Muscle of leg (tissue), 16 donors: ENCODE measurements at places on chromosomes 6 and 20. TPM values are rescaled to one million over a fixed set of nuclear protein-coding genes. Genes with fewer than 3 reads are reported as not detected.

DNA sequence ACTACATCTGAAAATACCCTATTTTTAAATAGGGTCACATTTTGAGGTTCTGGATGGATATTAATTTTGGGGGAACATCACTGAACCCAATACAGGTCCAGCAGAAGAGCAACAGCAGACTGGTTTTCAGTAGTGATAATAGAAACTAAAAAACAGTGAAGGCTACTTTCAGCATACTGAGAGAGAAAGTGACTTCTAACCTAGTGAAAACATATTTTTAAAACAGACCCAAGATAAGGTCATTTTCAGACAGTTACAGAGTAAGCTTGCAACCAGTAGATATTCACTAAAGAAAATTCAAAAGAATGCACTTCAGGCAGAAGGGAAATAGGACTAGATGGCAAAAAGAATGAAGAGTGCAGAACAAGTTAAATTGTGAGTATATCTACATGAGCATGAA lies 42.0 kb upstream of the TMEM244 start:
- no peak for DNase-seq

DNA sequence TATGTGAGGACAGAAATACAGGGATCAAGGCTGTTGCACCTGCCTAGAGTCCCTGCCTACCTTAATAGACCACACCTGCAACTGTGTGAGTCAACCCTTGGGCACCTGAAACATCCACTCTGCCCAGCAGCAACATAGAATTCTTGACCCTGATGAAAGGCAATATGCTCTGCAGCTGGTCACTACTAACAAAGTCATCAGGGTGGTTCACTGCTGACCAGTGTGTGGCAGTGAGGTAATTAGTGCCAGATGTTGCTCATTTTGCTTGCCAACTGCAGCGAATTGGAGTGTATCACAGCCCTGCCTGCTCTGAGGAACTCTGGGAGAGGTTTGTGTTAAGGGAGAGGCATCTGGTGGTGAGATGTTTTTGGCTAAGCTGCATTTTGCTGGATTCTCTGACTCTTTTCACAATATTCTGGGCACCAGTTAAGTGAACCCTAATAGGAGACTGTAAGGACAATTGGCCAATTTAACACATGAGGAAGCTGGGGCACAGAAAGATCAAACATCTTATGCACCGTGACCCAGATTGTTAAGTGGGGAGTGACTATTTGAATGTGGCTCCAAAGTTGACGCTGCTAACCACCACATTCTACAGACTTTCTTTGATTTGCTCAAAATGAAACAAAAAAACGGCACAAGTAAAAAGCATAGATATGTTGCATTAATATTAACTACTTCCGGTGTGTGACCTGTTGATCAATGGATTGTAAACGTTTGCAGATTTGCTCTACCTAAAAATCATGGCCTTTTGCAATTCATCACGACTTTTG lies 61.9 kb upstream of the OPRM1 start:
- peak; percentile 48 for DNase-seq

GRCh38 chr20:48821261-48821920 lies 6.4 kb downstream of the PREX1 start:
- DNase-seq = no peak

DNA sequence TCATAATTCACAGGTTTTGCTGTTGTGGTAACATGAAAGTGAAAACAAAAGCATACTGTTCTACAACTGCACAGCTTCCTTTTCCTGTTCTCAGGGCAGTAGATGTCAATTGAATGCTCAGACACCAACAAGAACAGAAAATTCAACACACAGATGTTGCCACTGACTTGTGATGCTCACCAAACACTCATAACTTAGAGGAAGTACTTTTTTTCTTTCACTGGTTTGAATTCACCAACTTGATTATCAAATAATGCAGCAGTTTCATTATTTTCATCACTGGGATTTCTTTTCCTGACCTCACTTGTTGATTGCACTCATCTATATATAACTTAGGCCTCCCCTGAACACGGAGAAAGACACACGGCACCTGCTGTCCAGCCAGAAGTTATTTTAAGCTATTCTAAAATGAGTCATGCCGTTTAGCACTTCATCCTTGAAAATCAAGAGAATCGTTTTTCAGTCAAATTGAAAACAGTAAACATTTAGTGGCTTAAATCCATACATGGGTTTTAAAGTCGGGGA lies 949 bp downstream of the TXLNB start:
- peak; percentile 89 for DNase-seq

- DNase-seq = no peak
Observed at GRCh38 chr6:44650495-44650894, 263.0 kb downstream of the CDC5L start.

GRCh38 chr6:372336-372911 lies 19.1 kb upstream of the IRF4 start:
- DNase-seq = no peak

GRCh38 chr6:114739656-114740055 lies 396.8 kb upstream of the HS3ST5 start:
- no peak for DNase-seq

DNA sequence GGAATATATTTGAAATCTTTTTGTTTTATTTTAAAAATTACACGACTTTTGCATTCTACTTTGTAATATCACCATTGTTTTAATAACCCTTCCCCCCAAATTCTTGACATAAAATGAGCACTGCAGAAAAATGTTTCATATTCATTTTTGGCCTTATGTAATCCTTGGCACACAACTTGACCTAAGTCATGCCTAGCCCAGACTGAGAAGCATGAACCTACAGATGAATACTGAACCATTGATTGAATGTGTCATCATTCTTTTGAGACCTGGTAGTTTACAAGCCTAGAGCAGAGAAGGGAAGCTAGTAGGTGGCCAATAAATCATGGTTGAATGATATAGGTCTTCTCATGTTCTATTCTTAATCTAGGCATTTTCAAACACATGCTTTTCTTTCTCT lies 89.4 kb upstream of the EDN1 start:
- no peak for DNase-seq

- no peak for DNase-seq
Observed at GRCh38 chr6:166660157-166660688, 33.2 kb upstream of the RPS6KA2 start.

DNA sequence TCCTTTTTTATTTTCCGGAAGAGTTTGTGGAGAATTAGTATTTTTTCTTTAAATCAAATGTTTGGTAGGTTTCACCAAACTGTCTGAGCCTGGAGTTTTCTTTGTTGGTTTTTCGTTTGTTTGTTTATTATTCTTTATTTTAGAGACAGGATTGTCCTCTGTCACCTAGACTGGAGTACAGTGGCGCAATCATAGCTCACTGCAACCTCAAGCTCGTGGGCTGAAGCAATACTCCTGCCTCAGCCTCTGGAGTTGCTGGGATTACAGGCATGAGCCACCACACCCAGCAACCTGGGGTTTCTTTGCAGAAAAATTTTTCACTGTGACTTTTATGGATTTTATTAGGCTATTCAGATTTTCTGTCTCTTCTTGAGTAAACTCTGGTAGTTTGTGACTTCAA lies 120.2 kb upstream of the LOC128125822 start:
- DNase-seq = no peak

GRCh38 chr20:59082077-59082740 lies 39.6 kb upstream of the PRELID3B start:
- DNase-seq = no peak

DNA sequence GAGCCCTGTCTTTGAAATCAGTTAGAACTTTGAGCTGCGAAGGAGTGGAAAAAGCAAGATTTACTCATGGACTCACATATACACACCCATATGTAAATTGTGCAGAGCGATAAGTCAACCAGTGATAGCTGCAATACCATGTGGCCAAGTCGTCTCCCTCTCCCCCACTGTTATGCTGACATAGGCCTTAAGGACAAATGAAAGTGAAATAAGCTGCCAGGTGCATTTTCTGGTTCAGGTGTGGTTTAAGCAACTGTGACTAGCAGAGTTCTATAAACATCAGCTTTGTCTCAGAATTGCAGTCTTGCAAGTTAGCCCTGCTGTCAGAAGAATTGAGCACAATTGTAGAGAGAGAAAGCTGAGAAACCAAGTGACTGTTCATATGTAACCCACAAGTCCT lies 9.6 kb downstream of the FAM83B start:
- DNase-seq = no peak

- DNase-seq = no peak
Observed at GRCh38 chr20:59482351-59483187, 121.8 kb upstream of the PHACTR3 start.

DNA sequence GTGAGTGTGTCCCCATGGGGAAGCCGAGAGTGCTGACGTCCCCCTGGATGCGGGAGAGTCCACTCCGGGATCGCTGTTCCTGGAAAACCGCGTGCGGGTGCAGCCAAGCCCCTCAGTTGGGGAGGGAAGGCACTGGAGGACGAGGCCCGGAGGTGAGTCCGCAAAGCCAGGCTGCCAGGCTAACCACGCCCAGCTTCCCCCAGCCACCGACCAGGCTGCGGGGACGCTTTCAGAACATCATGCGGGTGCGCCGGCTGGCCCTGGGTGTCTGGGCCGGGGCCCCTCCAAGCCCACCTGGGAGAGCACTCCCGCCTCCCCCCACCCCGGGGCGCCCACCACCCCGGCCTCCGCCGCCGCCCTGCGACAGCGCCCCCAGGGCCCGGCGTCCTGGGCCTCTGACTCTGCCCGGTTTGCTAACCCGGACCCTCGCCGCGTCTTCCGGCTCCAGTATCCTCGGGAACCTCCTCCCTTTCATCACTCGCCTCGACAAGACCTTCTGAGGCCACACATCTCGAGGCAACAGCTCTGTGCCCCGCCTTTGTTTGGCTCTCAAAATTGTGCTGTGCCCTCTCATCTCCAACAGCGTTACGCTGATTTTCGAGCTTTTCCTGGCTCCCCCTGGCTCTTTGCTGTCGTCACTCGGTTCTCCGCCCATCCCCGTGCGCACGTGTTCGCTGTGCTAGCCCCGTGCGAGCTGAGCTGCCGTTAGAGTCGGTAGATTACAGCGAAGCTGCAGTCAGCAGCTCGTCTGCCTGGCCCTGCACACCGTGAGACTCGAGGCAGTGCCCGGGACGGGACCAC lies 47.1 kb upstream of the ENTPD6 start:
- DNase-seq = peak; percentile 71

The FAM209B gene
- not detected for polyA plus RNA-seq

The NUDT3 gene
- 28.8 TPM for polyA plus RNA-seq

The PRSS16 gene
- polyA plus RNA-seq = 0.20 TPM

The PLN gene
- 2.8 TPM for polyA plus RNA-seq

The GPX5 gene
- polyA plus RNA-seq = not detected

The SRMS gene
- not detected for polyA plus RNA-seq

The TFAP2C gene
- 0.06 TPM for polyA plus RNA-seq

The PEX7 gene
- polyA plus RNA-seq = 8.1 TPM
